ENCODE measurements at places on chromosomes 13 and 19.
A peak's percentile ranks its signal among the peaks of the same experiment; 100 is the strongest.

- DNase-seq: no peak
These were observed 23.7 kb downstream of the CUL4A start for GRCh38 chr13:113233101-113233500.

DNA sequence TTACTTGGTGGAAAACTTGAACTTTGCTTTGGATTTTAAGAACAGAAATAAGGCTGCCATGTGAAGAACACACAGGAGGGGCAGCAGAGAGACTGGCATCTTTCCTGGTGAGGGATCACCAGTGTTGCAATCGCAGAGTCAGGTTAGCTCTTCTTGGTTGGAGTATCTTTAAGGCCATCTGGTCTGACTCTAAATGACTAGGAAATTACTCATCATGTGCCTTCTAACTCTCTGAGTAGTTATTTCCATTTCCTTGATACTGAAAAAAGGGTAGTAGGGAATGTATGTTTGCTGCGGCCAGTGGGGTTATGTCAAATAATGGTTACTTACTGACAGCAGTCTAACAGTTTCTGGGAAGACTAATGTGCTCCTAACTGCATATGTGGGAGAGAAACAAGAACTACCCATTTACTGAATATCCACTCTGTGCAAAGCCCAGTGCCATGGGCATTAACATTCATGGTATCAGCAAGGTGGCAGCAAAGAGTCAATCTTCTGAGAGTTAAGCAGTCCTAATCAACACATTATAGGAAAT lies 122.1 kb downstream of the COG6 start:
- DNase-seq: peak; percentile 7

DNA sequence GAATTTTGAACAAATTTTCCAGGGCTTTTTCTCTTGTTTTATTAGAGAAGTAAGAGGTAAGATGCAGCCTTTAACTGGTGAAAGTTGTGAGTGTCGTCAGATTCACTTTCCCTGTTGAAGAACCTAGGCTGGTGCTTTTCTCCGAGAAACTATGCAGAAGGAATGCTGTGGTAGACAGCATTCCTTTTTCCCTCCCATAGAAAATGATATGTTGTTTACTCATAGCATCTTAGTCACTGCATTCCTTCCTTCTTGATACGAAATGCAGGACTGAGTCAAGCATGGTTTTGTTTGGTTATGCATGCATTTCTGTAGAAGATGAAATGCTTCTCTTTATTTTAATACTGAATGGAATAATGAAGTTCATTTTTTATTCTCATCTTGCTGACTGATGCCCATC lies 3.4 kb downstream of the ITGBL1 start:
- DNase-seq: no peak

DNA sequence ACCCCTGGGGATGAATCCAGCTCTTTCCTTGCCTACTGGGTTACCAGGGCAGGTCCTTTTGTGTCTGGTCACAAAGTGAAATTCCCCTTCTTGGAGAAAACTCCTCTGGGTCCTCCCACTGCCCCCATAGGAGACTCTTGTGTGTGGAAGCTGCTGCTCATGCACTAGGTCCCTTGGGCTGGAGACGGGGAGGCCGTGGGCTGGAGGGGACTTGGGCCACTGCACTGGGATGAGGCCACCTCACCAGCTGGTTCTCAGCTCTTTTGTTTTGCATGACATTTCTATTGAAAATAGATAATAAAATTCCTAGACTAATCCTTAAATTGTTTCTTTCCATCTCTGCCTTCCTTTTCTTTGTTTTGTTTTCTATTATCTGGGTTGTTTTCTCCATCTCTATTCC lies 62.4 kb downstream of the TEX29 start:
- no peak for DNase-seq

DNA sequence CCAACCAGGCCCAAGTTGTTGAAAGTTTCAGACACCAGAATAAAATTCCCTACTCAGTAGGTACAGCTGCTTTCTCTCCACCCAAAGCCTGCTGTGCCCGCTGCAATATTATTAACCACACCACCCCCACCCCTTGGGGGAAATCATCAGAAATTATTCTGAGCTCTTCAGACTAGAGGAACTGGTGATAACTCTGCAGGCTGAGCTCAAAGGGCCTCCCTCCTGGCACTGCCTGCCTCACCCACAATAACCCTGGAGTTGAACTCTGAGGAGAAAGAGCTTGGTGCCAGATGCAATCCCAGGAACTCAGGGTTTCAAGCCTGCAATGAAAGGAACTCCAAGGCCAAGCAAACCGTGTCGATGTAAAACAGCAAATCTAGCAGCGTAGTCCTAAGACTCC lies 381.7 kb upstream of the ZNF507 start:
- no peak for DNase-seq

- peak; percentile 43 for DNase-seq
These were observed 35.6 kb upstream of the NANOS3 start for GRCh38 chr19:13841086-13841961.
